ENCODE measurements at places on chromosomes 16 and 17. TPM values are rescaled to one million over a fixed set of nuclear protein-coding genes. Genes with fewer than 3 reads are reported as not detected.

Gene GAA
- 16.9 TPM for total RNA-seq

Gene PERCC1
- total RNA-seq = not detected

Gene TBC1D10B
- total RNA-seq = 43.0 TPM

DNA sequence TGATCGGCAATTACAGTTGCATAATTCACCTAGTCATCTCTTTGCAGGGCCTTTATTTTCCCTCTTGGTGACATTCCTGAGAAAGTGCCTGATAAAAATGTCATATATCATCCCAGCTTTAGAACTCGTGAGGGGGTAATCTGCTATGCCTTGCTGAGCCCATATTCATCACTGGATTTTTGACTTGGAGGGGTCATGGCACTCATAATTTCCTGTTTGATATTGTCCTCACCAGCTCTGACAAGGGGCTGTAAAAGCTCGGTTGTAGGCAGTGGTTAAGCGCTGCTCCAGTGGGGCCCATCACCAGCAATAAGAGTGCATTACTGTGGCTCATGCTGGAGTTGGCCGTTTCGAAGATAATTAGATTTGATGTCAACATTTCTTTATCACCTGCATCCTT, 227.3 kb downstream of the IRX3 start:
- DNase-seq = no peak

GRCh38 chr17:65730711-65731169, 169.3 kb upstream of the AXIN2 start:
- DNase-seq = no peak

GRCh38 chr17:27512511-27513346, 56.5 kb downstream of the KSR1 start:
- no peak for DNase-seq

GRCh38 chr17:17628388-17629008, 37.0 kb upstream of the PEMT start:
- no peak for DNase-seq

GRCh38 chr17:39775031-39775430, 37.3 kb downstream of the GRB7 start:
- DNase-seq = no peak

GRCh38 chr16:76913046-76913445, 277.9 kb upstream of the MON1B start:
- DNase-seq = no peak

- DNase-seq = no peak
Measured at GRCh38 chr17:10463402-10463801, 6.0 kb downstream of the MYH4 start.

GRCh38 chr16:3797904-3798811, 80.8 kb upstream of the TRAP1 start:
- DNase-seq = no peak

DNA sequence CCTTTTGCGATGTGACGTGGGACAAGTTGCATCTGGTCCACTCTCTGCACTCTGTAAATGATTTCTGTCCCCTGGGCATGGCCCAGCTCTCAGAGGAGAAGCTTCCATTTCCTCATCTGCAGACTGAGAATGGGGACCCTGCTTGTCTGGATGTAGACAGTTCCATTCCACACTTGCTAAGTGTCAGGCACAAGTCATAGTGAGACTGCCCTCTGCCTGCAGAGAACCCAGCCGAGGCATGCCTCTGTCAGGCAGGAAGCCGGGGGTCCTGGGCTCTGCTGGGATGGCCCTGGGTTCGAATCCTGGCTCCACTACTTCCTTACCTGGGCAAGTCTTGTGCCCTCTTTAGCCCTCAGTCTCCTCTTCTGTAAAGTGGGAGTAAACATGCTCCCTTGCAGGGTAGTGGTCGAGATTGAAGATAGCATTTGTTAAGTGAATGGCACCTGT, 4.1 kb downstream of the MAP2K3 start:
- no peak for DNase-seq

- DNase-seq = no peak
Measured at GRCh38 chr17:66670206-66670605, 164.7 kb upstream of the CACNG5 start.
